ENCODE measurements at places on chromosomes 3 and 15. TPM values are rescaled to one million over a fixed set of nuclear protein-coding genes. Genes with fewer than 3 reads are reported as not detected.

KLF15 gene
- polyA plus RNA-seq, result 11.0 TPM

XCR1 gene
- polyA plus RNA-seq, result 1.0 TPM

GOLGA8K gene
- 2.9 TPM for polyA plus RNA-seq

GOLGA6L9 gene
- 13.5 TPM for polyA plus RNA-seq

MST1 gene
- polyA plus RNA-seq, result 31.0 TPM

GOLGA8J gene
- 1.8 TPM for polyA plus RNA-seq

ACSBG1 gene
- 0.69 TPM for polyA plus RNA-seq

LRRC31 gene
- polyA plus RNA-seq, result 0.06 TPM

XIRP1 gene
- polyA plus RNA-seq, result 0.06 TPM

AMIGO3 gene
- 1.5 TPM for polyA plus RNA-seq

SLC12A8 gene
- 1.1 TPM for polyA plus RNA-seq

SUSD5 gene
- 4.3 TPM for polyA plus RNA-seq

ASTE1 gene
- polyA plus RNA-seq, result 15.3 TPM

GNAT1 gene
- polyA plus RNA-seq, result not detected

EFCAB12 gene
- polyA plus RNA-seq, result 2.6 TPM

NEO1 gene
- polyA plus RNA-seq, result 130 TPM

CNTN6 gene
- polyA plus RNA-seq, result 6.7 TPM

C2CD4B gene
- polyA plus RNA-seq, result 2.3 TPM

HCLS1 gene
- 7.5 TPM for polyA plus RNA-seq

PLIN1 gene
- 1.0 TPM for polyA plus RNA-seq

RETNLB gene
- polyA plus RNA-seq, result not detected

POTEB gene
- not detected for polyA plus RNA-seq

CCRL2 gene
- polyA plus RNA-seq, result 4.1 TPM

SLC27A2 gene
- 6.9 TPM for polyA plus RNA-seq

XYLB gene
- polyA plus RNA-seq, result 8.7 TPM

CLDND1 gene
- 138 TPM for polyA plus RNA-seq

TEX55 gene
- polyA plus RNA-seq, result not detected

MEF2A gene
- 60.6 TPM for polyA plus RNA-seq

GALNT15 gene
- polyA plus RNA-seq, result 2.0 TPM

TMIE gene
- 0.82 TPM for polyA plus RNA-seq

SLC26A6 gene
- polyA plus RNA-seq, result 16.8 TPM

ASB14 gene
- 1.7 TPM for polyA plus RNA-seq

FGF12 gene
- 6.8 TPM for polyA plus RNA-seq

CACNA1D gene
- polyA plus RNA-seq, result 53.3 TPM

FGD5 gene
- polyA plus RNA-seq, result 40.1 TPM

PLA2G4D gene
- polyA plus RNA-seq, result 0.06 TPM

TOPBP1 gene
- polyA plus RNA-seq, result 55.2 TPM

PLSCR2 gene
- polyA plus RNA-seq, result 1.2 TPM

EDC3 gene
- polyA plus RNA-seq, result 37.2 TPM

BFSP2 gene
- not detected for polyA plus RNA-seq

MUSTN1 gene
- 2.6 TPM for polyA plus RNA-seq

OXSR1 gene
- 43.6 TPM for polyA plus RNA-seq

ABHD17C gene
- polyA plus RNA-seq, result 30.0 TPM

CEP152 gene
- 13.8 TPM for polyA plus RNA-seq

LRRIQ4 gene
- 0.18 TPM for polyA plus RNA-seq

CHAC1 gene
- 0.78 TPM for polyA plus RNA-seq

AHSG gene
- not detected for polyA plus RNA-seq

FEZF2 gene
- polyA plus RNA-seq, result not detected

GOLGA6D gene
- 0.35 TPM for polyA plus RNA-seq

FAM98B gene
- 51.9 TPM for polyA plus RNA-seq

DUOXA2 gene
- polyA plus RNA-seq, result 0.18 TPM

GABRR3 gene
- not detected for polyA plus RNA-seq

DPPA2 gene
- 0.15 TPM for polyA plus RNA-seq

SYNPR gene
- polyA plus RNA-seq, result not detected

LDHAL6B gene
- polyA plus RNA-seq, result not detected
